IPS DF 19.7 (cell line): ENCODE measurements at places on chromosomes 16 and 17.

DNA sequence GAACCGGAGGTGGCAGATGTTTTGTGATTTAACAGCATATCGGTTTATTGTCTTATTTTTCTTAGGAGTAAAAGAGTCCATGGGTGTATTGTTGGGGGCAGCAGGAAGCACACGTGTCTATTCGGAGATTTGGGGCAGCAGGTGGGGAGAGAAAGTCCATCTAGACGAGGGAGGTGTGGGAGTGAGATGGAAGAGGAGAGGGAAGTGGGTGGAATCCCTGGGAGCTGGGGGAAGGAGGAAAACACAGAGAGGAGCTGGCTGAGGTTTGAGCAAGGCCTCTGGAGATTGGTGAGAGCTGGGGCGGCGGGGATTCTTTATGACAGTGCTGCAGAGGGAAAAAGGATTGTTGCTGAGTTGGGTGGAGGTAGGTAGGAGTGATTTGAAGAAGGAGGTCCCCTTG lies 72.1 kb downstream of the PRKCB start:
- DNase-seq = no peak

DNA sequence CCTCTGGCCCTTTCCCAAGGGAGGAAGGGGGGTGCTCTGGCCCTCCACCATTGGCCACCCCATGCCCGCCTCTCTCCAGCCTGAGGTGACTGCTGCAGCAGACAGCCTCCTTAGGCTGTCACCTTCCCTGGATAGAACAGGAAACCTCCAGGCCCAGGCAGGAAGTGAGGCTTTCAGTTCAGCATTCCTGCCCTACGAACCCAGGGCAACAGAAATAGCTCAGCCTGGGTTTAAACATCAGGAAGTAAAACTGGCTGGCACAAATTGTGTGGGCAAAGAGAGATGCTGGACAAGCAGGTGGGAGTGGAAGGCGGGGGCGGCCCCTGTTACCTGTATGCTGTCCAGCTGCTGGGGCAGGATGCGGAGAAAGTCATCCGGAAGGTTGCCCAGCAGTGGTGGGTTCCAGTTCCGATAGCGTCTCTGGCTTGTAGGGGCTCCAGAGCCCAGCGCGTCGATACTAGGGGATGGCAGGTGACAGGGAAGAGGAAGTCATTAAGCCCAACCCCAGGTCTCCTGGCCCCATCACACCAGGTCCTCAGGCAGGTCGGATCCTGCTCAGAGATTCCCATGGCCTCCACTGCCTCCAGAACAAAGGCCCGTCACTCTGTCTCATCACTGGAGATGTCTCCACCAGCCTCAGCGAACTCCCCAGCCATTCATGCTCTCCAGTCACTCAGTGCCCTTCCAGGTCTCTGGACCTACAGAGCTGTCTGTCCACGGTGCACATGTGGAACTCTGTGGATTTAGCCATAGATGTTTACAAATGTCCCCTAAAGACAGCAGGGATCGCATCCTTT lies 23.6 kb upstream of the MRPS23 start:
- no peak for DNase-seq

DNA sequence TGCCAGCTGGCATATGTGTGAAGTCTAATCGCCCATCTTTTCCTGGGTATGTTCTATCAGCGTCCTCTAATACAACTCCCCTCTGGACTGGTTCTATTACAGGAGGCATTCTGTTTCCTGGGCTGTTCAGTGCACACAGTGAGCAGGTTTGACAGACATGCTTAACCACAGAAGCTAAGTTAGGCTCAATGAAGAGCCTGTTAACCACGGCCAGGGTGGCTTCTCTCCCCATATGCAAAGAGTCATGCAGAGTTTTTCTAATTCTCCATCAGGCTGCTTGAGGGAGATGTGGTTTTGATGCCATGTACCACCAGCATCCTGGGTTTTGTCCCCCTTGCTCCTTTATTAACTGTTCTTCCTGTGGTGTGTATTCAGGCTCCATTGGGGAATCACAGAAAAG lies 57.2 kb upstream of the ALOX12 start:
- no peak for DNase-seq

DNA sequence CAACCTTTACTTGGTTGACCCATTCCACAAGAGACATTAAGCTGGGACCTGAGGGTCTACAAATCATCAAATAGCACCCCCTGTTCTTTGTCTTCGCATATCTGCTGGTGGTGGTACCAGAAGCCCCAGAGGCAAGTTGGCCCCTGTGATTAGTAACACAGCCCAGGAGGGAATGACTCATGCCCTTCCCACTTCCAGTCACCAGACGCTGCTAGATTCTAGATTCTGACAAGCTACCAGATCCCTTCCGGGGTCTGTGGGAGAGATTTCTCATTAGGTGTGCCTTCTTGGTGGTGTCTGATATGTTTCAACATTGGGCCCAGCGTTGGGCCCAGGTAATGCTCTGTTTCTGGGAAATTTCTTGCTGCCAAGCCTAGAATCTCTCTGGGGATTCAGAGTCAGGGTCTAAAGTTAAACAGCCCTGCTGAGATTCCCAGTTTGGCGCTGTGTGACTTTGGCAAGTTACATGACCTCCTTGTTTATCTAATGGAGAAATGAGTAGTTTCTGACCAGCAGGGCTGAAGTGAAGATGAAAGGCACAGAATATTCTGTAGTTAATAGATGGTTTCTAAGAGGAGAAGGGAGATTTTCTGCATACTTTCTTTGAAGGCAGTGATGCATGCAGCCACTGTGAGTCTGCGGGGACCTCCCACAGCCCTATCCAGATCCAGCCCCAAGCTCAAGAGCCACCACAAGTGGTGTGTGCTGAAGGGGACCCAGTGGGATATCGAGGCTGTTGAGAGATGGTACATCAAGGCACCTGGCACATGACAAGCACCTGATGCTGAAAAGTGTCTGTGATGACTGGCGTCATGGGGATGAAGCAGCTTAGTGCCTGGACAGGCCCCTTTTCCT lies 3.9 kb downstream of the TRPV2 start:
- no peak for DNase-seq

- DNase-seq = no peak
Observed at GRCh38 chr16:77916111-77916510, 106.2 kb upstream of the CLEC3A start.

GRCh38 chr16:28910086-28911031 lies 14.7 kb downstream of the RABEP2 start:
- DNase-seq = no peak
